Mesenteric fat pad (tissue), 1 donor: ENCODE measurements at places on chromosomes 11 and 22.

- DNase-seq, result no peak
Measured at GRCh38 chr11:68099474-68100405, 21.4 kb downstream of the CHKA start.

DNA sequence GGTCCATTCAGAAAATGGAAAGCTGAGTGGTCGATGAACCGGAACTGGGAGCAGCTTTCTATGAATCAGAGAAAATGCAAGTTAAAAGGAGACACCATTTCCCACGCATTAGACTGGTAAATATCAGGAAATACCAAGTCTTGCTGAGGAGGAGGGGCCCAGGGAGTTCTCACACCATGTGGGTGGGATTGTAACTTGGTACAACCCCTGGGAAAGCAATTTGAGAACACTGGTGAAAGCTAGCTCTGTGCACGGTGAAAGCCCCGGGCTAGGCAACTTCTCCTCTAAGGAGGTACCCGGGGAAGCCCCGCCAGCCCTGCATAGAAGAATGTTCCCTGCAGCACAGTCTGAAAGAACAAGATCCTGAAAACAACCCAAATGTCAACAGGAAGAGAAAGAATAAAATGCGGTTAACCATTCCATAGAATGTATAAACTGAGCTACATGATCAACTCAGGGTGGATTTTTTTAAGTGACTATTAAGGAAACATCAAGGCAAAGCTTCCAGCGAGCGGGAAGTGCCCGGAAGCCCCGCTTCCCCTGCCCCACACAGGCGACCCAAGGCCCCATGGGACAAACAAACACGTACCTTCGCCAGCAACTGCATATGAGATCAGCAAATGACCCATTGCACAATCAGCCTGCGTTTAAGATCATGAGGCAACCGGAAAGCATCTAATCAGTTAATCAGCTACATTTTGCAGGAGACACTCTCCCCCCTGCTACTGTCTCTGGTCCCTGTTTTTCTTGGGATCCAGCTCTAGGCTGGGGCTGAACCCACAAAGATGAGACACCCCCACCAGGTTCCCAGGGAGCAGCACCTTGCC, 11.3 kb downstream of the SHANK2 start:
- peak; percentile 76 for DNase-seq

- peak; percentile 62 for DNase-seq
Measured at GRCh38 chr22:49274754-49275380, 552.8 kb downstream of the BRD1 start.

DNA sequence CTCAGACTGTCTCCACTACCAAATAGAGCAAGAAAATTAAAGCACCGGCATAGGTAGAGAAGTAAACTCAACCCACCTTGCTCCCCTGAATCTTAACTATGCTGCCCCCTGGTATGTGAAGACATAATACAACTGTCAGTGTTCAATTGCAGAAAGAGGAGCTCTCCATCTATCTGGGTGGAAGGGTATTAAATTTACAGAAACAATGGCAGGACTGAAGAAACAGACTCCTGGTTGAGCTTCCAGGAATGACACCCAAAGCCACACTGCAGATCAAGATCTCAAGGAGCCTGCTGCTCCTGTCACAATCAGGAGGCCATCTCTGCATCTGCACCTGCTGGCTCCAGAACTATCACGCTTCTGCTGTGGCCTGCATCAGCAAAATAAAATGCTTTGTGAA, 132.1 kb upstream of the BMAL1 start:
- DNase-seq, result no peak

GRCh38 chr11:19350160-19350559, 109.4 kb upstream of the E2F8 start:
- DNase-seq, result no peak

DNA sequence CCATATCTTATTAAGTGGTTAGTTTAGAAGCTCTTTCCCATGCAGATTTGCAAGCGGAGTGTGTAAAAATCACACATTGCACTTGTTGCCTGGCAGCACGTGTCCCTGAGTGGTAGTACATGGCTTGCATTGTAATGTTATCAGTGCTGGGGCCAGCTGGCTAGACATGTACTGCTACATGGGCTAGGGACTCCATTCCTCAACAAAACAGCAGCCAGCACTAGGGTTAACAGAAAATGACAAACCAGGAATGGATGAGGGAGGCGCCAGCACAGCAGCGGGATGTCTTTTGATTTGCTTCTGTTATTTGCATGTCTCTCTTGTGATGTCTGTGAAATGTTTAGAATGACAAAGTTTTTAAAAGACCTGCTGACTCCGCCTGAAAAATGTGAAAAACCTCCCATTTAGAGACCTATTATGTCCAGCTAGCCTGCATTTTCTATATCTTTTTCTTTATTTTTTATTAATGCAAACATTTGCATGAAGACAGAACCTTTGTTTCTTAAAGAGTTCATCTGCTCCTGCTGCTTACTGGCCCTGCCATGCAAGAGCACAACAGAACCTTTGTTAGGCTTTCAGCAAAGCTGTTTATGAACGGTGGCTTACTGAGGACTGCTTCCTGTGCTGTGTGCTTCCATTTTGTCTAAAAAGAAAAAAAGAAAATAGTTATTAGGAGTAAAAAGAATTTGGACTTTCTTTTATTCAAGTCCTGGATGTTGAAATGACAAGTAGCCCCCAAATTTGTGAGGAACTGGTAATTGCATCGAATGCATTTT, 40.7 kb downstream of the CSTPP1 start:
- DNase-seq, result no peak

GRCh38 chr11:13214276-13214675, 63.3 kb upstream of the BMAL1 start:
- DNase-seq, result no peak

GRCh38 chr11:67495234-67496005, 9.7 kb downstream of the PITPNM1 start:
- no peak for DNase-seq
